Motor neuron (in vitro differentiated cells): ENCODE measurements at places on chromosomes 7 and 10. TPM values are rescaled to one million over a fixed set of nuclear protein-coding genes. Genes with fewer than 3 reads are reported as not detected.

Gene TAS2R5
- total RNA-seq: 1.8 and 2.6 TPM in 2 replicates

GRCh38 chr7:142331941-142332340, 74.1 kb upstream of the PRSS58 start:
- no peak for ATAC-seq

- ATAC-seq: no peak
These were observed 96.9 kb downstream of the PIP4K2A start for GRCh38 chr10:22617516-22617915.

Gene ADAMTS14
- total RNA-seq: 0.71 and 0.86 TPM in 2 replicates

- ATAC-seq: no peak
These were observed 102.2 kb downstream of the JCAD start for GRCh38 chr10:29957236-29957635.

DNA sequence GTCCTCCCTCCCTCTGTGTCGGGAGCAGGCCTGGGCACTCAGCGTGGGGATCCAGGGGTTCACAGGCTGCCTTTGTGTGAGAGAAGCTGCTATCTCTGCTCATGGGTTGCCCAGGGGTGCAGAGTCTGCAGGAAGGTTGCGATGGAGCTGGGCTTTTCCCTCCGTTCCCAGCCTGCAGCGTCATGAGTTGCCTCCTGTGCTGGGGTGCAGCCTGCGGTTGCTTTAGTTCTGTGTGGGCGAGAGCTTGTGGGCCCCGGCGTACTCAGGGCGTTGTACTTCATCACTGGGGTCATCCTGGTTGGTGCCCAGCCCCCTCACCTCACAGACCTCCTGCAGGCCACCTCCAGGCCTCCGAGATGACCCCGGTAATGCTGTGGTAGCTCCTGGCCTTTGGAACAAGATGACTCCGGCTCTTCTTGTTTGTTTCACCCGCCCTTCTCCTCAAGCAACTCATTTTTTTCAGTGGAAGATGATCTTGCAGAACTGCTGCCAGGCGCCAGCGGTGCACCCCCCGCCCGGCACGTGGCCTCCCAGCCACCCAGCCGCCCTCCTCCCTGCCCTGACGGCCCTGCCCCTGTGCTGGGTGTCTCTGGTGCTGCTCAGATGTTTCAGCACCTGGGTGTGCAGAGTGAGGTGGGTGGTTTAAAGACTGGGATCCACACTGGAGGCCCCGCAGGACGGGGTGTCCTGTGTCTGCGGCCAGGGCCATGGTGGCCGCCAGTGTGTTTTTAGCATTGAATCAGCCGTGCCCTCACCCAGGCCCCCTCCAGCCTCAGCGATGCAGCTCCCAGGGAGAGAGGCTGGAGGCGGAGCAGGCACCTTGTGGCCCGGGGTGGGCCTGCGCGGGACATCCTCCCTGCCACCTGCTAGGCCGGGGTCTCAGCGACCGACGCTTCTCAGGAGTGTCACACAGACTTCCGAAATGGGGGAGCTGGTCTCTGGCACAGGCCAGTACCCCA, 7.2 kb downstream of the AP5Z1 start:
- ATAC-seq: no peak

- no peak for ATAC-seq
These were observed 1494.9 kb upstream of the LRRTM3 start for GRCh38 chr10:65430979-65431378.

DNA sequence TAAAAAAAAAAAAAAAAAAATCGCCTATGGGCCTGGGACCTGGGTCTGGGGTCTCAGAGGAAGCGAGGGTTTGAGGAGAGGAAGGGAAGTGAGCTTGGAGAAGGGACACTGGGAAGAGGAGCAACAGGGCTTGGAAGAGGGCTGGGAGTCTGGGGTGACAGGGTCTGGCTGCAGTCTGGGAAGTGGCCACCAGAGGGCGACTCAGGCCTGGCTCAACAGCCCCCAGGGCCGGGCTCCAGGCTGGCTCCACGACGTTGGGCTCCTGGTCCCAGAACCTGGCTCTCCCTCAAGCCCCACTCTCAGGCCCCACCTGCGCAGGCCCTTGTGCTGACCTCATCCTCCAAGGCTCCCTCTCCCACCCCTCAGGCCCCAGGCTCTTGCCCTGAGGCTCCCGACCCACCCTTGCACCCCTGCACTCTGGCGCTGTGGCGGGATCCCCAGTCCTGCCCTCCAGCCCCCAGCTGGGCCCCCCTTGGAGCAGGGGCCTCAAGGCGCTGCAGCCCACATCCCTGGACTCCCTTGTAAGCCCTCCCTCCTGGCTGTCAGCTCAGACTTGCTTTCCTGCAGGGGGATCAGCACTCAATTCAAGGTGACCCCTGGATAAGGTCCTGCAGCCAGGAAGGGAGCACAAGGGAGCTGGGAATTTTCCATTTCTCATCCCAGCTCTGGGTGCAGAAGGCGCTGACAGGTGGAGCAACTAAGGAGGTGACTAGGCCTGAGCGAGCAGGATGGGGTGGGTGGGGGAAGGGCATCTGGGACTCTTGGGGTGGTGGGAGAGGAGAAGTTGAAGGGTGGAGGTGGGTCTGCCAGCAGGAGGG, 5.4 kb upstream of the SPACDR start:
- ATAC-seq: peak; percentile 78

GRCh38 chr10:13891128-13892000, 304.6 kb downstream of the PRPF18 start:
- ATAC-seq: peak; percentile 88

DNA sequence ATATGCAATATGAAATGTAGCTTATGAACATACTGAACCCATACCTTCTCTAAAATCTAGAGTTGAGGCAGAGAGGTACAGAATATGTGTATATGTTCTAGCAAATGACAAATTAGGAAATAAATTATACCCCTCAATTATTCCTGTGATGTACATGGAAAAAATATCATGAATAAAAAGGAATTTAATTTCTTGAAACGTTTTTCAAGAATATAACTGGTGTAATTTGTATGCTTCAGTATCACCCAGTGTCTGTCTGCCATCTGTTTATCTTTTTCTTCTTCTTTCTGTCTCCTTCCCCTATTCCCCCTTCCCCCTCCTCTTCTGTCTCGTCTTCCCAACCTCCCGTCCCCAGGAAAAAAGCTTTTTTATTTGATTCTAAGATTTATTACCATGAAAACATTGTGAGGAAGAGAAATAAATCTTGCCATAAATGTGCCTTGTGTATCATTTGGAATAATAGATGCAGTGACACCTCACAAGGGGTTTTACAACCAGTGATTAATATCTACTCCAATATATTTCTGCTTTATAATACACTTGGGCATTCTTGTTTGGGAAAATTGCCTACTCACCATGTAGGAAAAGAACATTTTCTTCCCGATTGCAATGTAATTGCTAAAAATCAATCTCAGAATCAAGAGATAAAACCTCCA, 12.2 kb downstream of the LANCL2 start:
- peak; percentile 80 for ATAC-seq

DNA sequence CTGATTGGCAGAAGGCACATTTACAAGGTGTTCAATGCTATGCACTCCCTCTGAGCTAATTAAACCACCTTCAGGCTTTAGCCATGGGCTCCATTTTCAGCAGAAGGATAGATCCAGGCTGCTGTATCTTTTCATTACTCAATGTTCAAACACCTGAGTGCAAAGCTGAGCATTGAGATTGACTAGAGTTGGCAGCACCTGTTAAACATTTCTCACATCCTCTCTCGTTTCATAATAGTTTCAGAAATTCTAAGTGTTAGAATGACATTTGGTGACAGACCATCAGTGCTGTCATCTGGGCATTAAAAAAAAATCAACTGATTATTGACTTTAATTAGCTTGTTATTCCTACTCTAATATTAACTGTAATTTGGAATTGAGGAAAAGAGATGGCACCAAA, 187.1 kb upstream of the SEMA3E start:
- ATAC-seq: no peak

Gene DMBT1
- total RNA-seq: 0.14 and 0.24 TPM in 2 replicates

- ATAC-seq: peak; percentile 48
These were observed 125.3 kb downstream of the NEURL1 start for GRCh38 chr10:103618575-103619423.

DNA sequence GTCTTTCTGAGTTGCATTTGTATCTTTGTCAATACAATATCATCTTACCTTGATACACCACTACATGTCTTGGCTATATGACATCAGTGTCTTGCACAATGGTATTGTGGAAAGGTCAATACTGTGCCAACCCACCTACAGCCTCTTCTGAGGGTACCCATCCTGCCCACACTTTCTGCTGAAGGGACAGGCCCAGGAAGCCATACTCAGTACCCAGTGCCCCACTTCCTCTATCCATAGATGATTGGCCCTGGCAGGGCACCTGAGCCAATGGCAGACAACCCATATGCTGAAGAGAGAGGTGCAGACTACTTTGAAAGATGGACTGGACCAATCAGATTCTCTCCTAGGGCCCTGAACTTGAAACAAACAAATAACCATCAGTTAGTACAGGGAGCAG, 152.0 kb upstream of the ADO start:
- no peak for ATAC-seq

GRCh38 chr7:5428478-5429252, 5.0 kb upstream of the TNRC18 start:
- peak; percentile 8 for ATAC-seq

- peak; percentile 92 for ATAC-seq
These were observed 24.9 kb downstream of the MBL2 start for GRCh38 chr10:52747694-52748093.

GRCh38 chr7:64313740-64314491, at the start of gene ZNF736:
Gene ZNF736, plus strand, starts transcription at chr7:64313961. Its CDS starts 190 bp downstream, at chr7:64314151.
- ATAC-seq: no peak

Gene ZNF33A
- total RNA-seq: 37.1 and 37.2 TPM in 2 replicates

DNA sequence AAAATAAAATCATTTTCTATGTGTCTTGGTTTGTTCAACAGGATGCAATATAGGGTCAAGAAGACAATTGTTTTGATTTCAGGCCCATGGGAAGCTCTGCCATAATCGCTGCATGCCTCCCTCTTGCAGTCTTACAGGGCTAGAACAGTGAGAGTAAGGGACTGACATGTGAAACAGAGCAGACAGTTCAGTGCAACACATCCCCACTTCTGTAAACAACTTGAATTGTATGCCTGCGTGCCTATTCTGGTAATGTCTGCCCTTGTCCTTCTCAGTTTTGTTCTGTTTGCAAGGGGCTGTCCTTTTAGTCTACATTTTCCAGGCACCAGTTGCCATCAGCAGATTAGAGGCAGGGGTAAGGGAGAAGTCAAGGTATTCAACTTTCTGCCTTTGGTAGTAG, 34.8 kb upstream of the GPR37 start:
- peak; percentile 28 for ATAC-seq

DNA sequence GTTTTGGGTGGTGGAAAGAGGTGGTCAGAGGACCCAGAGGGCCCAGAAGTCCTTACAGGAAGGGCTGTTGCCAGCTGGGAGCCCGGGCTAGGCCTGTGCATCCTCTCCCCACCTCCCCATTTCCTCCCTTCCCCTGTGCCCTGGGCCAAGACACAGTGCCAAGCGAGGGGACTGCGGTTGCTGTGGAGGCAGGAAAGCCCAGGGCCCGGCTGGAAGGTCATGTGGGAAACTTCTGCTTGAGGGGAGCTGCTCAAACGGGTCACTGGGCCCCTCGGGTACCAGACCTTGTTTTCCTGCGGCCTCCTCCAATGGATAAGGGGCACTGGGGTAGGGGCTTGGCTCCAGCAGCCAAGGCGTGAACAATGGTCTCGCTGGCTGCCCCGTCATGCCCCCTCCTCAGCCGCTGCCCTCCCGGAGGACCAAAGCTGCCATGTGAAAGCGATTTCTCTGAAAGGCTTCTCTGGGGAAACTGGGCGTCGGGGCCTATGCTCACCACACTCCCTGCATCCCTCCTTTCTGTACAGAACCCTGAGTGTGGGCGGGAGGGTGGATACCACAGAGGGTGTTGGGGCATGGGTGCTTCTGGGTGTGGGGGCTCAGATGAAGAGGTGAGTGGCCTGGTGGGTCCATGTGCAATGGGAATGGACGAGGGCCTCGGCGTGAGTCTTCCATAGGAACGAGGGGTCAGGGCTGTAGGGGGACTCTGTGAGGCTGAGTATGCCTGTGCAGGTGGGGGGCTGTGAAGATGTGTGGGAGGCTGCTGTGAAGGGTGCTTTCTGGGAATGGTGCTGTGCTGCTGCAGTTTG, 135.3 kb downstream of the PTPN20 start:
- no peak for ATAC-seq

DNA sequence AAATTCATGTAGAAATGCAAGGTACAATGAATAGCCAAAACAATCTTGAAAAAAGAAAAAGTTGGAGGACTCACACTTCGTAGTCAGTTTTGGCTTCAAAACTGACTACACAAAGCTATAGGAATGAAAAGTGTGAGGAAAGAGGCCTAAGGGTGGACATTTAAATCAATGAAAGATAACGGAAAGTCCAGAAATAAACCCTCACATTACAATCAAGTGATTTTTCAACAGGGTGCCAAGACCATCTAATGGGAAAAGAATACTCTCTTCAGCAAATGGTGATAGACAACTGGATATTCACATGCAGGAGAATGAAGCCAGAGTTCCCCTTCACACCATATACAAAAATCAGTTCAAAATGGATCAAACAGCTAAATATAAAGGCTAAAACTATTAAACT, 106.8 kb downstream of the SRPK2 start:
- ATAC-seq: no peak

Gene CAMK2B
- total RNA-seq: 2.2 and 3.4 TPM in 2 replicates

GRCh38 chr10:31209478-31209877, 109.5 kb upstream of the ZEB1 start:
- ATAC-seq: no peak

- no peak for ATAC-seq
These were observed 23.4 kb downstream of the PYROXD2 start for GRCh38 chr10:98391578-98391991.
